HS-27A (cell line): ENCODE measurements at places on chromosomes 2 and 18.

DNA sequence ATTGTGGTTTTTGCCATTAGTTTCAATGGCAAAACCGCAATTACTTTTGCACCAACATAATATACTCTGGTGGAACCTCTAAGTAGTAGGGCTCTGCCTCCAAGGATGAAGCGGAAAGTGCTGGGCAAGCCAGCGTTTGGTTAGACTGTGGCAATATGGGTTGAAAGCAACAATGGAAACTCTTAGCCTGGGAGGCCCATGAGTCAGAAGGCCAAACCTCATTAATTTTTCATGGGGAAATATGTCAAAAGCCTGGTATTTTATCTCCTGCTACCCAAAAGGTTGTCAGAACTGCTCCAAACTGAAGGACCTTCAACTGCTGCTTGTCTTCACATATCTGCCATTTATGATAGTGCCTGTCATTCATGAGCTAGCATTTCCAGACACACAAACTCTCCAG, 179.1 kb upstream of the CYP26B1 start:
- no peak for DNase-seq

DNA sequence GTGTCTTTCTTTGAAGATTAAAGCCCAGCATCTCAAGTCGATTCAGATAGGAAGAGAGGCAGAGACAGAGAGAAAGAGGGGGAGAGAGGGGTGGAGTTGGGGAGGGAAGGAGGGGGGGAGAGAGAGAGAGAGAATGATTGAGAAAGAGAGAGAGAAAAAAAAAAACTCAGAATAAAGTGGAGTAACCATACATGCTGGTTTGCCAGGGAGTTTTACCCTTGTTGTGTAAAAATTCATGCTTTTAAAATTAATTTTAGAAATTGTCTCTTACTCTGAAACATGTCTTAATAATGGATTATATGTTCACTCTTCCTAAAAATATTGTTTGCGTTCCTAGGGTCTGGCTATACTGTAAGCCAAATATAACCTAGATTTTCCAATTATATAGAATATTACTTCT, 908.5 kb downstream of the DSC3 start:
- no peak for DNase-seq

GRCh38 chr2:99864561-99865553, 277.5 kb downstream of the AFF3 start:
- DNase-seq = no peak

DNA sequence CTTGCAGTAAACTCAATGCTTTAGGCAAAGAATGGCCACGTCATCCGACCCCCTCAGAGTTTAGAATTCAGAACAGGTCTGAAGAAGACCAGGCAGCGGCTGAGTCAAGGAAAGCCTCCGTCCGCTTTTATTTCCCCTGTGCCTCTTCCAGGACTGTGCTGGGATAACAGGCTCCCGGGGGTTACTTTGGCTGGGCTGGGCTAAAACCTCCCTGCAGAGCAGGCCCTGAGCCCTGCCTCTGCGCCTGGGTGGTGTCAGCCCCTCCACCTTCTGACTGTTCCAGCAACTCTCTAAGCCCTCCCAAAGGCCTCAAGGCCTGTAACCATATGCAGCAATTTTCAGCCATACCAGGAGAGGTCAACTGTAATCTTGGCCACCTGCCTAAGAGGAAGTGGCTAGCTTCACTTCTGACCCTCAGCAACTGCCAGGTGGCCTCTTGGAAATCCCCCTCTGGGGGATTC, 166.5 kb downstream of the RPIA start:
- no peak for DNase-seq

DNA sequence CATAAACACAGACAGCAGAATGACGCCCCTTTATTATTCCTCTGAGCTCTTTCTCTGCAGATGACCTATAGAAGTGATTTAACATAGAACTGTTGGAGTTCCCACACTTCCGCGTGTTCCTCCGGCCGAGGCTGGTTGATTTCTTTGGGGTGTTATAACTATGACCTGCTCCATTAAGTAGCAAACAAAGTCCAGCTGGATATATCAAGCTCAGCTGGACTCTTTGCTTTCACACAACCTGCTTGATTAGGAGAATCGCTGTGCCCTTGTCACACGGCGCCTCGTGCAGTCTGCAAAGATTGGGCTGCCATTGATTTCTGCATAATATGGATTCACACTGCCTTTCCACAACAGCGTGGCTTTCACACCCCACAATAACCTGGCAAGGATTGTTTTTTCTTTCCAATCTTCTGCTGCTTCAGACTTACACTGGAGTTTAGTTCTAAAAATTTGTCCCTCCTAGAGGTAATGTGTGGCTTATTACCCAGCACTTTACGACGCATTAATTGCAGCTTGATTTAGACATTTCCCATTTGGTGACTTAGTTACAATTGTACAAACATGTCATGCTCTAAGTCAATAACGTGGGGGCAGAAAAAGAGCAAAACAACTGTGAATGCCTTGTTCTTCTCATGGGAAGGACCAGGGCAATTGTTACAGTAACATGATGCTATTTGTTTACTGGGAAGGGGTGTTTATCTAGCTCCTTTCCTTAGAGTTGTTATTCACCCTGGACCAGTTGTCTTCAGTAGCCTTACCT, 485.7 kb downstream of the TXNL1 start:
- no peak for DNase-seq

DNA sequence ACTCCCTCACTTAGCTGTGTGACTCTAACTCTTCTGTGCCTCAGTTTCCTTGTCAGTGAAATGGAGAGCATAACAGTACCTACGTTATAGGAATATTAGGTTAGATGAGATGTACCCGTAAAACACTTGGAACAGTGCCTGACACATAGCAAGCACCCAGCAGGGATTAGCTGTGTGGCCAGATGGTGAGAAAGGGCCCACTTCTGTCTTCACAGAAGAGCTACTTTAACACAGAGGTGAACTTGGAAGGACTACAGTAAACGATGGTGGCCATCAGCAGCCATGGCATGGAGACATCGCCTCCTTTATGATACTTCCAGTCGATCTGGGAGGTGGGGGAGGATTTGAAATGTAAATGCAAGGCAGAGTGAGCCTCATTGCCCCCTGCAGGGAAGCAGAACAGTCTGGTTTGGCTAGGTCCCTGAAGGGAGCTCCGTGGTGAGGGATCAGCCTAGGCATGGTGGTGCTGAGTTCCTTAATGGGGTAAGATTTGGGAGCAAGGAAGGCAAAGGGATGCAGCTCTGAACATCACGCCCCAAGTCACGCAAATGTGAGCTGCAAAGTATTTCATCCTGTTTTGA, 101.7 kb upstream of the ALPP start:
- no peak for DNase-seq

- DNase-seq = no peak
Observed at GRCh38 chr2:234405462-234405861, 91.4 kb downstream of the ARL4C start.

DNA sequence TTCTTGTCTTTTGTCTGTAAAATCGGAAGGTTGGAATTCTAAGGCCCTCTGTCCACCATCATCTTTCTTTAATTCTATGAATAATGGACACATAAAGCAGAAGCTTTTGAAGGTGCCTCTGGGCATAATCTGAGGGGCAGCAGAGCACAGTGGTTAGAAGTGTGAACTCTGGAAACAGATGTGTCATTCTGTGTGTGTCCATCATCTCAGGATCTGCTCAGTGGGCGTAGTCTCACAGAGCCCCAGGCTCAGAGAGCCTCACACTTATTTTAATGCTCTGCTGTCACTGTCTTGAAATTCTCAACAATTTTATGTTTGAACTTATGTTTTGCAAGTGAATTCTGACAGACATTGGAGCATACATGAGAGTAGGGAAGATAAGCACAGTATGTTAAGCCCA, 31.0 kb upstream of the CCDC93 start:
- DNase-seq = no peak

DNA sequence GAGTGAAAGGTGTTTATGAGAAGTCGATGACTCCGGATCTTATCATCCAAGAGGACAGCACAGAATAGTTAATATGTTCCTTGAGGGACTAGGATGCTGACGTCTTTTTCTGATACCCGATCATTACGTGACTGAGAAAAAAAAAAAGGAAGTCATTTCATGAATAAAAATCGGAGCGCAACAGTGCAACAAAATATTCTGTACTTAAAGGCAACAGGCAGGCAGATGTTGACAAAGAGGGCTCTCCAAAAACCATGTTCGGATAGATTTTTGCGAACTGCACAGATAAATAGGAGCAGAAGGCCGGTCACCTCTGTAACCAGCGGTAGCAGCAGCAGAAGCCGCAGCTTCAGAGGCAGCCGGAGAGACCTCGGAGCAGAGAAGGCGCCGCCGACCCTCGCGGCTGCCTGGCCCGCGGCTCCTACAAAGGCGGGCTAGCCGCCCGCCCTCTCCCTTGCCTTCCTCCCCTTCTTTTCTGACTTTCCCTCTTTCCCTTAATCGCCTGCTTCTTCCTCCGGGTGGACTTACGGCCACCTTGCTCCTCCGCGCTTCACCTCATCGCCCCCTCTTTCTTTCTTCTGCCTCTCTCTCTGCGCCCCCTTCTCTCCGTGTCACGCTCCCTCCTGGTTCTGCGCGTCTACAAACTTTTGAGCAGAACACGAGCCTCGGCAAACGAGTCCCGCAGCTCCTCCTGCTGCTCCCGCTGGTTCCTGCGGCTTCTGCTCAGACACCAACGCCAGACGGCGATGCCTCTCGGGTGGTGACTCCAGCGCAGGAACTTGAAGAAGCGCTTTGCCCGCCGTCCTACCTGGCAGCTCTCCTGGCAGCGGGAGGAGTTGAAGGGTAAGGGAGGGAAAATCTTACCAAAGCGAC, at the start of gene ADCYAP1:
Gene ADCYAP1, plus strand, starts transcription at position 654 of the 873 bp plus-strand sequence. CDS start 516 bp downstream, outside the sequence.
- DNase-seq = no peak

GRCh38 chr2:162839419-162839818, 852 bp upstream of the KCNH7 start:
- DNase-seq = no peak

- no peak for DNase-seq
Observed at GRCh38 chr18:65221736-65222135, 529.1 kb upstream of the CDH7 start.

DNA sequence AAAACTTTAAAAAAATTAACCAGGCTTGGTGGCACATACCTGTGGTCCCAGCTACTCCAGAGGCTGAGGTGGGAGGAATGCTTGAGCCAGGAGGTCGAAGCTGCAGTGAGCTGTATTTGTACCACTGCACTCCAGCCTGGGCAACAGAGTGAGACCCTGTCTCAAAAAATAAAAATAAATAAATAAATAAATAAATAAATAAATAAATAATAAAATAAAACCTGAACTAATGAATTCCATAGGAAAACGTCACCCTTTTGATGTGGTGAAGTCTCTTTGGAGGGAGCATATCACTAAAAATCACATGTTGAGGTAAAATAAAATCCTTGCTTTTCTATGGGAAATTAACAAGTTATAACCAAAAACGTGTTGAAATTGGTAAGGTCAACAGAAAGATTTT, 29.6 kb upstream of the ITGAV start:
- DNase-seq = no peak

- DNase-seq = no peak
Observed at GRCh38 chr2:102764083-102764482, 2.3 kb downstream of the TMEM182 start.

DNA sequence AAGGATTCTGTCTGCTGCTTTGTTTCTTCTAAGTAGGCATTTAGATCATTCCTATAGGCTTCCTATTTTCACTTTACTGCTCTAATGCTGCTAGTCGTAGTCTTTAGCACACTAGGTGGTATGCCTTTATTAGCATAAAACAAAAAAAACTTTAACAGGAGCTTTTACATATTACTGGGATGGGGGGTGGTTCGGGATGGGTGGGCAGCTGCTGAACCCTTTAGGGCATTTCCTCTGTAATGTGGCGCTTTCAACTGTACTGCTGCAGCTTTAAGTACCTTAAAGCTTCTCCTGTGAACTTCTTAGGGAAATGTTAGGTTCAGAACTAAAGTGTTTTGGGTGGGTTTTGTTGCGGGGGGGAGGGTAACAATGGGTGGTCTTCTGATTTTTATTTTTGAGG, 41.3 kb downstream of the ACTR2 start:
- no peak for DNase-seq

DNA sequence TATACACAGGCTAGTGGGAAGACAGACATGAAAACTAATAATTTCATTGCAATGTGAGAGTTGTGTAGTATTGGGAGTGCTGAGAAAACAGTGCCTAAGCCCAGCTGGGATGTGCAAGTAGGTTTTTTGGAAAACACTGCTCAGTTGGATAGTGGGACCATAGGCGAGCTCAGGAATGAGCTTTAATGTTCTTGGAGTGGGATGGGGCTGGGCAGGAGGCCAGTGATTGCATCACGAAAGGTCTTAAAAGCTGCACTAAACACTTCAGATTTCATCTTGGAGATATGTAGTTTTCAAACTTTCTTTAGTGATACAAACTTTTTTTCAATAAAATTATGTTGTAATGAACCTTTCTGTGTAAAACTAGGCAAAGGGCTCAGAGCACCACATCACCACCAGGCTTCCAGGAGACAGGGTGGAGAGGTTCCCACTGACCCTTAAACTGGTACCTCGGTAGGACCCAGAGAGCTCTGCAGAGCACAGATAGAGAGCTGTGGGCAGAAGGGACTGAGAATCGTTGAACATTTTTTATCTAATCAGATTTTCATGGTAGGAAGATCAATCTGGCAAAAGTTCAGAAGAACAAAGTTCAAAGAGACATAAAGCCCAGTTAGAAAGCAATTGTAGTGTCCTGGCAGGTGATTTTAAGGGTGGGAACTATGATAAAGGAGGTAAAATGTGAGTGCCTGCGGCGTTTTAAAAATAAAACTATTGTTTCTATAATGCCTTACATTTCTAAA, 176.2 kb downstream of the TRABD2A start:
- DNase-seq = no peak

DNA sequence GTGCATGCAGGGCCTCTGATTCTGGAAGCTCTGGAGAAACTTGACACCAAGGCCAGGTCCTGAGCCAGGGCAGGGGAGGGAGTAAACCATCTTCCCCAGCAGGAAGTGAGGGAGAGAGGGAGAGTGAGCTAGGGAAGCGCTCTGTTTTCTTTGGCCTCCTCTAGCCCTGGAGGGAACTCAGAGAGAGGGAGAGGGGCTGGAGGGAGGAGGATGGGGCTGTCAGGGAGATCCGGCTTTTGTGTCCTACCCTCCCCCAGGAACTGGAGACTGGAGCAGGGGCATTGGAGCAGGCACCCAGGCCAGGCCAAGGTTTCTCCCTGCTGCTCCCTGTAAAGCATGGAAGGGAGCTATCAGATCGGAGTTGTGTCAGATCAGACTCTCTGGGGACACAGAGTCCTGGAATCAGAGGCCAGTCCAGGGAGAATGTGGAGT, 22.7 kb upstream of the PKDCC start:
- no peak for DNase-seq

- DNase-seq = peak; percentile 42
Observed at GRCh38 chr2:65103013-65103715, 26.7 kb downstream of the RAB1A start.

DNA sequence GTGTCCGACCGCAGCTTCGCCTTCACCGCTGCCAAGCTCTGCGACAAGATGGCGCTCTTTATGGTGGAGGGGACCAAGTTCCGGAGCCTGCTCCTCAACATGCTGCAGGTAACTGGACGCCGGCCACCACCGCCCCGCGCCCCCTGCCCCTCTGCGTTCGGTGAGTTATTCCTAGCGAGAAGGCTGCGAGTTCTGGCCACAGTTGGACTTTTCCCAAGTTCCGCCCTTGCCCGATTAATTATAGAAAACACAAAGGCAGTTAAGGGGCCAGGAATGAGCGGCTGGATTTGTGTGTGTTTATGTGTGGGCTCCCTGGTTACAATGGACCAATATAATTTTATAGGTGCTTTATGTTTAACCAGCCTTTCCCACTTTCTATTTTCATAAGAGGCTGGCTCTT, 189.2 kb downstream of the SMAD7 start:
- DNase-seq = no peak

- no peak for DNase-seq
Observed at GRCh38 chr2:170966648-170967396, 37.8 kb downstream of the GORASP2 start.
